ENCODE measurements at places on chromosomes 2 and 18. TPM values are rescaled to one million over a fixed set of nuclear protein-coding genes. Genes with fewer than 3 reads are reported as not detected.

Gene RAB6C
- polyA plus RNA-seq, result 0.05 TPM

Gene GALNT1
- 24.6 TPM for polyA plus RNA-seq

Gene FIGLA
- polyA plus RNA-seq, result 0.11 TPM

Gene ALLC
- 0.87 TPM for polyA plus RNA-seq

Gene MC5R
- 0.27 TPM for polyA plus RNA-seq

Gene REG1A
- polyA plus RNA-seq, result 2.4 TPM

Gene GALNT5
- 0.71 TPM for polyA plus RNA-seq

Gene EEF1B2
- 802 TPM for polyA plus RNA-seq

Gene PRSS56
- polyA plus RNA-seq, result 0.09 TPM

Gene CCNYL1
- 10.5 TPM for polyA plus RNA-seq

Gene PTH2R
- 0.37 TPM for polyA plus RNA-seq

Gene BCL11A
- 33.6 TPM for polyA plus RNA-seq

Gene RESP18
- 0.07 TPM for polyA plus RNA-seq

Gene BUB1
- 3.8 TPM for polyA plus RNA-seq

Gene NT5C1B
- polyA plus RNA-seq, result not detected

Gene COLEC12
- polyA plus RNA-seq, result 6.5 TPM

Gene IGFBP2
- polyA plus RNA-seq, result 111 TPM

Gene MAP4K4
- 22.4 TPM for polyA plus RNA-seq

Gene INHA
- 0.71 TPM for polyA plus RNA-seq

Gene SLC5A7
- polyA plus RNA-seq, result 0.05 TPM

Gene HOXD12
- not detected for polyA plus RNA-seq
